Muscle of leg (tissue), 16 donors: ENCODE measurements at places on chromosomes 5 and 9. TPM values are rescaled to one million over a fixed set of nuclear protein-coding genes. Genes with fewer than 3 reads are reported as not detected.

Gene SLC36A3
- not detected for total RNA-seq

Gene NAIF1
- total RNA-seq: 10.0 TPM

Gene CTXN3
- 2.8 TPM for total RNA-seq

Gene PTGES
- 7.9 TPM for total RNA-seq
